ENCODE measurements at places on chromosomes 1 and 21. TPM values are rescaled to one million over a fixed set of nuclear protein-coding genes. Genes with fewer than 3 reads are reported as not detected.
A peak's percentile ranks its signal among the peaks of the same experiment; 100 is the strongest.

CA6 gene
- total RNA-seq = 4.8 TPM

PBX1 gene
- total RNA-seq = not detected

MX1 gene
- 967 TPM for total RNA-seq

PHLDA3 gene
- total RNA-seq = 23.5 TPM

INKA2 gene
- 1.7 TPM for total RNA-seq

ZSCAN20 gene
- total RNA-seq = 4.0 TPM

FOXD2 gene
- total RNA-seq = 0.53 TPM

SPOCD1 gene
- not detected for total RNA-seq

ADAMTS5 gene
- not detected for total RNA-seq

GRCh38 chr1:119330466-119331189 is 38.0 kb upstream of the HAO2 start:
- no peak for DNase-seq
- peaks cover 7% of the 10 kb centered on the region for H3K4me1 ChIP-seq
- no peak overlapping the region for H3K27ac ChIP-seq
- H3K36me3 ChIP-seq = no peaks in the 10 kb centered on the region

DNA sequence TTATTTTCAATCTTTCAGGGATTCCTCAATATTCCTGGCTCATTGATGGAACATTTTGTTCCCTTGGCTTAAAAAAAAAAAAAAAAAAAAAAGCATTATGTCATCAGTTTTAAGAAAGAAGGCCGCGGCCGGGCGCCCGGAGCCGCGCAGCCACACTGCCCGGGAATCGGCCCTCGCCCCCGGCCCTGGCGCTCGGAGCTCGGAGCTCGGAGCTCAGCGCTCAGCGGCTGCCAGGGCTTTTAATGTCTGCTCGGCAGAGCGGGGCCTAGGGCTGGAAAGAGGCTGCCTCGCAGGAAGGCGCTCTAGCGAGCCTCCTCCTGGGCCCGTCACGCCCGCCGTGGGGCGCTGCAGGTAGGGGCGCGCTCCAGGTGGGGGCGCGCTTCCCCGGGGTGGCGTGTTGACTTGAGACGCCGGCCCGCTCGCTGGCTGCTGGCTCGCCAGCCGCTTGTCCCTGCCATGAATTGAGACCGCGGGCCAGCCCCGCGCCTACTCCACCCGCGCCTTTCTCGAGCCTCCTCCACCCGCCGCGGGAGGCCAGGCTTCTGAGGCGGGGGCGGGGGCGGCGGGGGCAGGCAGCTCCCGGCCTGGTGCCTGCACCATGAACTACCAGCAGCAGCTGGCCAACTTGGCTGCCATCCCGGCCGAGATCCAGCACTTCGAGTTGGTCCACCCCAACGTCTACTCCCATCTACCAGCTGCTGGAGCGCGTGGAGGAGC is 5.4 kb upstream of the TDRD5 start:
- H3K27me3 ChIP-seq = peaks cover 40% of the 10 kb centered on the region
- no peaks in the 10 kb centered on the region for H3K36me3 ChIP-seq
- no peak overlapping the region for H3K27ac ChIP-seq

GRCh38 chr1:197394831-197395608 is 127.0 kb downstream of the CRB1 start:
- peaks cover 10% of the 10 kb centered on the region for H3K4me1 ChIP-seq
- H3K27me3 ChIP-seq = peaks cover 2% of the 10 kb centered on the region
- no peak overlapping the region for H3K4me3 ChIP-seq
- no peaks in the 10 kb centered on the region for H3K36me3 ChIP-seq

DNA sequence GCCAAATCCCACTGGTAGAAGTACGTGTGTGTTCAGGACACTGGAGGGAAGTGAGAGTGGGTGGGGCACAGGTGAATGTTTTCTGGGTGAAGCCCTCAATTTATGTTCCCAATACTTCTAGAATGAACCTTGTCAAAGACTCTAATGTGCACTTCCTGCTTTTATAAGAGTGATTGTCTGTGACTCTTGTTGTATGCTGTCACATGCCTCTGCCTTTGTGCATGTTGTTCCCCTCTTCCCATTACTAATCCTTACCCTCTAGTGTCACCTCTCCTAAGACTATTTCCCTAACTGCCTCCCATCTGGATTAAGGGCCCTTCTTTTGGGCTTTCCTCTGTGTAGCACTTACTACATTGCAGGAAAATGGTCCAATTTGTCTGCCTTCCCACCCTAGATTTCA is 2.5 kb upstream of the LINGO4 start:
- DNase-seq = no peak
- no peak overlapping the region for H3K27ac ChIP-seq
- no peaks in the 10 kb centered on the region for H3K36me3 ChIP-seq
- no peak overlapping the region for H3K4me3 ChIP-seq

GRCh38 chr1:15714406-15715136 is 21.5 kb upstream of the SLC25A34 start:
- no peak for DNase-seq
- peaks cover 6% of the 10 kb centered on the region for H3K36me3 ChIP-seq
- H3K27ac ChIP-seq = peak overlapping the region; percentile 26
- H3K4me1 ChIP-seq = no peaks in the 10 kb centered on the region
- H3K27me3 ChIP-seq = no peaks in the 10 kb centered on the region
- H3K4me3 ChIP-seq = no peak overlapping the region

- H3K27me3 ChIP-seq = peaks cover 20% of the 10 kb centered on the region
- H3K27ac ChIP-seq = no peak overlapping the region
- no peaks in the 10 kb centered on the region for H3K36me3 ChIP-seq
- no peak overlapping the region for H3K4me3 ChIP-seq
- DNase-seq = no peak
Observed at GRCh38 chr1:66078412-66078811, 285.7 kb downstream of the PDE4B start.

DNA sequence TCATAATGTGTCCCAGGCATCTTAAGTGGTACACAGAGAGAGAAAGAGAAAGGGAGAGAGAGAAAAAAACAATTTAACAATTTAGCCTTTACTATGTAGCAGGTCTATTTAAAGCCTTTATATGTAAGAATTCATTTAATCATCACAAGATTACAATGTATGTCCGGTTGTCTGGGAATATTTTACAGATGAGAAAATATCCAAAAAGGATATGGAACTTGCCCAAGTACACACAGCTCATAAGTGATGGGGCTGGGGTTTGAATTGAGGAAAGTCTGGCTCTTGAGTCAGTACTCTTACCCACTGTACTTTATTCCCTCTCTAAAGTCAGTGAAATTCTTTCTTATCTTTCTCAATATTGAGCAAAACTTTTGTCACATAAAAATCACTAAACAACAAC is 104.6 kb downstream of the LYPLAL1 start:
- no peaks in the 10 kb centered on the region for H3K4me1 ChIP-seq
- no peaks in the 10 kb centered on the region for H3K36me3 ChIP-seq
- H3K4me3 ChIP-seq = no peak overlapping the region
- no peaks in the 10 kb centered on the region for H3K27me3 ChIP-seq
- no peak overlapping the region for H3K27ac ChIP-seq
- DNase-seq = no peak

GRCh38 chr1:6330410-6330911 is 63.1 kb downstream of the ACOT7 start:
- H3K36me3 ChIP-seq = peaks cover 2% of the 10 kb centered on the region
- DNase-seq = no peak
- no peak overlapping the region for H3K4me3 ChIP-seq
- H3K4me1 ChIP-seq = peaks cover 1% of the 10 kb centered on the region

DNA sequence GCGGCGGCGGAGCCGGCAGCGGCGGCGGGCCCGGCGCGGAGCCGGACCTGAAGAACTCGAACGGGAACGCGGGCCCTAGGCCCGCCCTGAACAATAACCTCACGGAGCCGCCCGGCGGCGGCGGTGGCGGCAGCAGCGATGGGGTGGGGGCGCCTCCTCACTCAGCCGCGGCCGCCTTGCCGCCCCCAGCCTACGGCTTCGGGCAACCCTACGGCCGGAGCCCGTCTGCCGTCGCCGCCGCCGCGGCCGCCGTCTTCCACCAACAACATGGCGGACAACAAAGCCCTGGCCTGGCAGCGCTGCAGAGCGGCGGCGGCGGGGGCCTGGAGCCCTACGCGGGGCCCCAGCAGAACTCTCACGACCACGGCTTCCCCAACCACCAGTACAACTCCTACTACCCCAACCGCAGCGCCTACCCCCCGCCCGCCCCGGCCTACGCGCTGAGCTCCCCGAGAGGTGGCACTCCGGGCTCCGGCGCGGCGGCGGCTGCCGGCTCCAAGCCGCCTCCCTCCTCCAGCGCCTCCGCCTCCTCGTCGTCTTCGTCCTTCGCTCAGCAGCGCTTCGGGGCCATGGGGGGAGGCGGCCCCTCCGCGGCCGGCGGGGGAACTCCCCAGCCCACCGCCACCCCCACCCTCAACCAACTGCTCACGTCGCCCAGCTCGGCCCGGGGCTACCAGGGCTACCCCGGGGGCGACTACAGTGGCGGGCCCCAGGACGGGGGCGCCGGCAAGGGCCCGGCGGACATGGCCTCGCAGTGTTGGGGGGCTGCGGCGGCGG is 1.0 kb downstream of the ARID1A start:
- peaks cover 7% of the 10 kb centered on the region for H3K36me3 ChIP-seq
- H3K27me3 ChIP-seq = no peaks in the 10 kb centered on the region
- peak; percentile 77 for DNase-seq
- H3K27ac ChIP-seq = peak overlapping the region; percentile 79
- H3K4me1 ChIP-seq = peaks cover 29% of the 10 kb centered on the region
- peak overlapping the region; percentile 65 for H3K4me3 ChIP-seq

- H3K36me3 ChIP-seq = no peaks in the 10 kb centered on the region
- no peak for DNase-seq
- H3K27ac ChIP-seq = no peak overlapping the region
- H3K27me3 ChIP-seq = peaks cover 14% of the 10 kb centered on the region
Observed at GRCh38 chr1:1024149-1024770, 4.3 kb downstream of the AGRN start.

DNA sequence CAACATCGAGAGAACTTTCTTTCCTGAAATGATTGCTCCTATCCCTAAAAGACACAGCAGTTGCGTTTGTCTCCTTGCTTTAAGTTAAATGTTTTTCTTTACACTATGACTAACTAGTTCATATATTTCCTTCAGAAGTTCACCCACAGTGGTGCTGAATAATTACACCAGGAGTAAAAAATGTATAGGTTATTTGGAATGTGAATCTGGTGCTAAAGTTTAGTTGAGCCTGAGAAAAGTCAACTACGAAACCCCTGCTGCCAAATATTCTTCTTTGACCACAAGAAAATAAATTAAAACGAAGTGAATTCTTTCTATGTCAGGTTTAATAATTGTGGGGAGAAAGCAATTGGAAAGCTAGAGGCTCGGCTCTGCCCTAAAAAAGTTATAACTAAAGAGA is 52.8 kb downstream of the C4BPA start:
- H3K36me3 ChIP-seq = peaks cover 2% of the 10 kb centered on the region
- no peak overlapping the region for H3K4me3 ChIP-seq
- H3K27me3 ChIP-seq = peaks cover 8% of the 10 kb centered on the region
- no peak overlapping the region for H3K27ac ChIP-seq
- H3K4me1 ChIP-seq = no peaks in the 10 kb centered on the region
